ENCODE measurements at places on chromosomes 16 and 17.

DNA sequence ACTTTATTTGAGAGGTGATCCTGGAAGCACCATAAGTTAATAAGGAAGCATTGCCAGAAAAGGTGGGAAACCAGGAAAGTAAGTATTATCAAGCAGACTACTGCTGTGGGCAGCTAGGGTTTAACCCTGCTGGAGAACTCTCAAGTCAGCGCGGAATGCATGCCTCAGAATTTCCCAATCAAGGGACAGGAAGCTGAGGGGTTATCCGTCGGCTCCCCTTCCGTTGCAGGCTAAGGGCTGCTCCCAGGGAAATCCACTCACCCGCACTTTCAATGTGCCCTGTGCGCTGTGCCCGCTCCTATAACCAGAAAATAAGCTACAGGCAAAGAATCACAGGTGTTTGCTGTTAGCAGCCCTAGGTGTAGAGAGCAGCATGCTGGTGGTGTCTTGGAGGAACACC lies 138.5 kb upstream of the CACNG3 start:
- no peak for DNase-seq

- no peak for DNase-seq
These were observed 16.0 kb upstream of the LHX1 start for GRCh38 chr17:36921095-36921851.

DNA sequence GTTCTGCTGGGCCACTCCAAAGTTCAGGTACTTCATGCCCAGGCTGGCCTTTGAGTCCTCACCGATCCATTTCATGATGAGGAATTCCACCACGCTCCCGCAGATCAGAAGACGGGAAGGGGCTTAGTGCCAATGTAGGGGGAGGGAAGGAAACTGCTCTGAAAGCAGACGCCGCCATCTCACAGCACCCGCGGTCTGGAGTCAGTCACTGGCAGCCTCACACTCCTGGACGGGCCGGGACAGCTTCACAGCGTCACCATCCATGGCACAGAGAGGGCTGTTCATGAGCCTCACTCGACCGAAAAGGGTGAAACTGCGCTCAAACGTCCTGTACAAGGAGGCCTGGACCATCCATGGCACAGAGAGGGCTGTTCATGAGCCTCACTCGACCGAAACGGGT lies 62.0 kb downstream of the RPH3AL start:
- DNase-seq = no peak

GRCh38 chr17:55161935-55162555 lies 102.7 kb upstream of the HLF start:
- no peak for DNase-seq

GRCh38 chr16:87895641-87896141 lies 26.4 kb upstream of the SLC7A5 start:
- DNase-seq = peak; percentile 45

- DNase-seq = no peak
These were observed 63.3 kb downstream of the GAN start for GRCh38 chr16:81378049-81378448.

DNA sequence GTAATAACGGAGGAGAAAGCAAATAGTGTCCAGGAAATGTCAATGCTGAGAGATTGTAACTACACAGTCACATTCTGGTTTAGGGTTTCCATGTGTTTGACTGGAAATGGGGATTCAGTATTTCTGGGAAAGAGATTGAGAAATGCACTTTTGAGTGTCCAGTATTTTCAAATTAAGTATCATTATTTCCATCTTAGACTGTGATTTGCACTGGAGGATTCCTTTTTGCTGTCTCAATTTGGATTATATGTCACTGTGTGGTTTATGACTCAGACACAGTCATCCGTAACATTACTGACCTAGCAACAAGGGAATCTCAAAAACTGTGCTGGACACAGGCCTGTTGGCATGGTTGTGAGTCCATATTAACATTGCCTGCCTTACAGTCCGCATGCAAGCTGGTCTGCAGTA lies 681.4 kb downstream of the CDH11 start:
- DNase-seq = no peak

DNA sequence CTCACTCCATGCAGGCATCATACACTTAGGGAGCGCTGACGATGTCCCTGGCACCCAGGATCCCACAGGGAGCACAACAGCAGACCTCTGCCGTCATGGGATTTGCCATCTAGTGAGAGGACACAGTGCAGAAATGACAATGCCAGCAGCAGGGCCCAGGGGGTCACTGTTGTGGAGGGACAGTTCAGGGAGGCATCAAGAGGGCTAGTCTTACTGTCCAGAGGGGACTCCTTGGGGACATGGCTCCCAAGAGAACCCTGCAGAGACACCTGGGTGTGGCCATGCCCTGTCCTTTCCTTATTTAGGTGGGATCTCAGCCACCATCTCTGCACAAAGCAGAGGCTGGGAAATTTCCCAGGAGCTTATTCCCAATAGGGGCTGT lies 73.7 kb downstream of the CRISPLD2 start:
- DNase-seq = no peak

DNA sequence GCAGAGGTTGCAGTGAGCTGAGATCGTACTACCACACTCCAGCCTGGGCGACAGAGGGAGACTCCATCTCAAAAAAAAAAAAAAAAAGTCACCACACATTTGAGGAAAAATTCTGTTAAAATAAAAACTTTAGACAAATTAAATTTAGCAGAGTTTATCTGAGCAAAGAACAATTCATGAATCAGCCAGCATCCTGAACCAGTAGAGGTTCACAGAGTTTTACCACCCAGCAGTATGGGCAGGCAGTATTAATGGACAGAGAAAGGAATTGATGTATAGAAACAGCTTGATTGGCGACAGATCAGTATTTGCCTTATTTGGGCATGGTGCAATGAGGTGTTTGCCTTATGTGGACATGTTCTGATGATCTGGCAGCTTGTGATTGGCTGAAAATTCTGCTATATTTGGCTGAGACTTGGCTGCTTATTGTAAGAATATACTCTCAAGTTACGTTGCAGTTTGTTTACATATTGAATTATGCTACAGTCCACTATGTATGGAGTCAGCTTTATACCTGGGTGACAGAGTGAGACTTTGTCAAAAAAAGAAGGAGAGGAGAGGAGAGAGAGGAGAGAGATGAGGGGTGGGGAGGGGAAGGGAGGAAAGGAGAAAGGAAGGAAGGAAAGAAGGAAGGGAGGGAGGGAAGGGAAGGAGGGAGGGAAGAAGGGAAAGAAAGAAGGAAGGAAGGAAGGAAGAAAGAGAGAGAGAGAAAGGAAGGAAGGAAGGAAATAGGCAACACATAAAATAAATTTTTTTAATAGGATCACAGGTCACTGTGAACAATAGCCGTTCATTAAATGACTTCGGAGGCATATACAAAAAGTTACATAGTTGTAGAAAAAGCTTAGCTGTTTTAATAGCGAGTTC lies 14.6 kb downstream of the ABCC3 start:
- no peak for DNase-seq

- no peak for DNase-seq
These were observed 67.1 kb upstream of the NLK start for GRCh38 chr17:27975146-27976011.

GRCh38 chr16:83581994-83582747 lies 225.6 kb upstream of the HSBP1 start:
- DNase-seq = no peak

GRCh38 chr16:56779906-56780305 lies 50.0 kb downstream of the NUP93 start:
- no peak for DNase-seq

GRCh38 chr17:82863941-82864712 lies 24.3 kb upstream of the ZNF750 start:
- peak; percentile 66 for DNase-seq

DNA sequence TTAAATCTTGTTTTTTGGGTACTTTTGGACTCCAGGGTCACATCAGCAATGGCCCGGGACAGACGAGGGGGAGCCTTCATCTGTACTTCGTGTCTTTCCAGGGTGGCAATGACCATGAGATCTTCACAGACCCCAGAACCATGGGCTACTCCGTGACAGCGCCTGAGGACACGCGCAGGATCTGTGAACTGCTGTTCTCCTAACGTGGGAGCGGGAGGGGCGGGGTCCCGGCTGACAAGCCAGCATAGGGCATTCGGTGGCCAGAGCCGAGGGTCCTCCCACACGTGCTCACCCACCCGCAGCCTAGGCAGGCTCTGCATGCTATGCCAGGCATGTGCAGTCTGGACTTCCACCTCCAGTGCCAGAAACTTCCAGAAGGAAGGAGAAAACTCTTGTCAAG lies 21.2 kb downstream of the CARHSP1 start:
- DNase-seq = no peak

- DNase-seq = no peak
These were observed 39.5 kb downstream of the VMP1 start for GRCh38 chr17:59746849-59747445.

DNA sequence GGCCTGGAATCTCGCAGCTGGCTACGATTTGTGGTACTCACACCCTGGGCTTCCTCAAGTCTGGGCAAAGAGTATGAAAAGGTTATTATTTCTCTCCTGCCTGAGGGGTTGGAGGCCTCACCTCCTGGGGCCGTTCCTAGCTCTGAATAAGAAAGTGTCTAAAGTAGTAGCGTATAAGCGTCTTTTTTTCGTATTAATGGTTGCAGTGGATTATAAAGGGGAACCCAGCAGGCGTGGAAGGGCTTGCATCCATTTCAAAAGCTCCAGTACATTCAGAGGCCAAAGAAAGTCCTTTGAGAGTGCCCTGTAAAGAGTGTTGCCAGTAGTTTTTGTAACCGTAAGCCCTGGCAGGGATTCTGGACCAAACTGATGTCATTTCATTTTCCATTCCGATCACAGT lies 72.2 kb upstream of the MPHOSPH6 start:
- no peak for DNase-seq

- no peak for DNase-seq
These were observed 9.7 kb downstream of the RHBDL3 start for GRCh38 chr17:32275060-32276042.

DNA sequence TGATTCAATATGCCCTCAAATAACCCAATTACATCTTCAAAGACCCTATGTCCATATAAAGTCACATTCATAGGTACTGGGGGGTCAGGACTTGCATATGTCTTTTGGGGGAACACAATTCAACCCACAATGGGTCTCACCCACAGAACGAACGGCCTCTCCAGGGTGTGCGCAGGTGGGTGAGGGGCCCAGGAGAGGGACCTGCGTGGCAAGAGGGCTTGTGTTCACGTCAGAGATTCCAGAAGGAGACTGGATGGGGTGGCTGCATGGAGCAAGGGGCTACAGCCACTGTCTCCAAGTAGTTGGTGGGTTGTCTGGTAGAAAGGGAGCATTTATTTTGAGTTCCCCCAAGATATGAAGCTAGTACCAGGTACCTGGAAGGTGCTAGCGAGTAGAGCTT lies 212.2 kb downstream of the SEC14L1 start:
- no peak for DNase-seq

DNA sequence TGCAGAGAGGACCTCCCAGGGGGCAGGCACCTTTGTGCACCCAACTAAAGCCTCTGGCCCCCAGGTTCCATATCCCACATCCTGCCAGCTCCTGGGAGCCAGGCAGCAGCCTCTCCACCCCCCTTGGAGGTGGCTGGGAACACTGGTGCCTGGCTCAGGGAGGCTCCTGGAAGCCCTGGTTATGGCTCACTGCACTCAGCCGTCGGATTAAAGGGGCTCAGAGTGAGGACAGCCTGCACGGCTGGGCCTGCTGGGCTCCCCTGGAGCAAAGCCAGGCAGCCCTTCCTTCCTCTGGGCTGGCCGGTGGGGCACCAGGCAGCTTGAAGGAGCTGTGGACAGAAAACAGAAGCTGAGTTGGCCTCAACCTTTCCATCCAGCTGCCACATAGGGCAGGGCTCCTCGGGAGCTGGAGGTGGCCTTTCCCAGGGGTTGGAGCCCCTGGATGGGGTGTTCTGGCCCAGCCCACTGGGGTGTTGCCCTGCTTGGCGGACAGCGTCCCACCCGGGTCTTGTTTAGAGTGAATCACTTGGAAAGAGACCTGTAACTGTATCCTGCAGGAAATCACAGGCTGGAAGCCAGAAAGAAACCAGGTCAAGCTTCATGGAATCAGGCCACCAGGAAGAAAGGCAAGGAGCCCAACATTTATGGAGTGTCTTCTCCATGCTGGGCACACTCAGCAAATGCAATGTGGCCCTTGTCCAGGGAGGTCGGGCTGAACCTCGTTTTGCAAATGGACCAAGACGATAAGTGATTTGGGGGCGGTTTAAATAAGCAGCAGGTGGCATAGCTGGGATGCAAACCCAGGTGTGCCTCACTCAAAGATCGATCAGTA lies 253.3 kb downstream of the SOX9 start:
- DNase-seq = no peak

DNA sequence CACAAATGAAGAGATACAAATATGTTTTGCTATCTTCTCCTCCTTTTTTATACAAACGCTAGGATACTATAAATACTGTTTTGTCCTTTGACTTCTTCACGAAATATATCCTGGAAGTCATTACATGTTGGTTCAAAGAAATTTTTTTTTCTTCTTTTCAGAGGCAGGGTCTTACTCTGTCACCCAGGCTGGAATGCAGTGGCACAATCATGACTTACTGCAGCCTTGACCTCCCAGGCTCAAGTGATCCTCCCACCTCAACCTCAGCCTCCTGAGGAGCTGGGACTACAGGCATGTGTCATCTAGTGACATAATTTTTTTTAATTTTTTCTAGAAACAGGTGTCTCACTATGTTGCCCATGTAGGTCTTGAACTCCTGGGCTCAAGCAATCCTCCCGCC lies 16.1 kb downstream of the CMC2 start:
- no peak for DNase-seq

- DNase-seq = no peak
These were observed at the start of gene MYO1C for GRCh38 chr17:1492249-1493206. MYO1C (minus strand) TSS chr17:1492686; CDS start chr17:1492487, 199 bp downstream.

DNA sequence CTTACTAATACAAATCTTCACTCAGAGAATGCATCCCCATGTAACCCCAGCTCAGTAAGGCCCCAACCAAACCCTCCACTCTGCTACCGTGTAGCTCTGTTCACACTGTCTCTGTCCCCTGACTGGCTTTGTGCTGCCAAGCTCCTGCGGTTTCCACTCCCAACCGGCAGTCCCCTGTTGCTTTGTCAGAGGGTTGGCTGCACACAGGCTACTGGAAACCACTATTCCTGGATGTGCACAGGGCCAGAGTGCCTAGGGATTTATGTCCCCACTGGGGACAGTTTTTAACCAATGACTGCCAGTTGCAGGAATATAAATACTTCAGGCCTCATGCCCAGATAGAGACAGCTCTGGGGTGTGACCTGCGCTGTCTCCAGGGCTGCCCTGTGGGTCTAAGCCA lies 157.1 kb upstream of the C16orf82 start:
- no peak for DNase-seq

- DNase-seq = no peak
These were observed 399.5 kb upstream of the TNRC6C start for GRCh38 chr17:77558846-77559626.

DNA sequence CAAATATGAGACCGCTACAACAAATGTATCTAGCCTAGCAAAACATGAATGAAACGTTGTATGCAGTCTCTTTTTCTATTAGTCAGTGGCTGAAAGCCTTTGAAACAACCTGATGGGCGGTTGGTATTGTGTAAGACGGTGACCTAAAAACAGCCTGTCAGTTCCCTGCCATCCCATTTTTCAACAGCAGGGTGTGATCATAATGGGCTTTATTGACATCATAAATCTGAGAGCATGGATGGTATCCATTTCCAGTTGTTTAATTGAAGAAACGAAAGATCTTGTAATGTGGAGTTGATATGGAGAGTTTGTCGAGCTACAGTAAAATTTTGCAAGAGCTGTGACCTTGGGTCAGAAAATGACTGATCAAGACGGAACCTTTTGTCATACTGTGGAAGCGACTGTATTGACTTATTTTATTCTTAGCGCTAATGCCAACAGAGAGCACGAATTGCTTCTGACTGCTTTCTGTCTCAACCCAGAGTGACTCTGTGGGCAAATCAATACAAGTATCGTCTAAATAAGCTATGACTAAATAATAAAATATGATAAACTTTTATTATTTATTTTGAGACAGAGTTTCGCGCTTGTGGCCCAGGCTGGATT lies 12.3 kb upstream of the MEIOB start:
- DNase-seq = no peak

All from stimulated activated CD8-positive, alpha-beta memory T cell treated with anti-CD3 and anti-CD28 coated beads, Interleukin-7, amount 100 ng/mL, for 1 hour (primary cell).